Stimulated activated CD4-positive, alpha-beta T cell treated with anti-CD3 and anti-CD28 coated beads, Interleukin-2, amount 100 ng/mL, for 24 hours (primary cell): ENCODE measurements at places on chromosomes 12 and 14.

- DNase-seq, result no peak
Measured at GRCh38 chr12:29702972-29703371, 80.8 kb downstream of the TMTC1 start.

GRCh38 chr14:35339761-35340406 is 47.7 kb downstream of the PSMA6 start:
- DNase-seq, result no peak

DNA sequence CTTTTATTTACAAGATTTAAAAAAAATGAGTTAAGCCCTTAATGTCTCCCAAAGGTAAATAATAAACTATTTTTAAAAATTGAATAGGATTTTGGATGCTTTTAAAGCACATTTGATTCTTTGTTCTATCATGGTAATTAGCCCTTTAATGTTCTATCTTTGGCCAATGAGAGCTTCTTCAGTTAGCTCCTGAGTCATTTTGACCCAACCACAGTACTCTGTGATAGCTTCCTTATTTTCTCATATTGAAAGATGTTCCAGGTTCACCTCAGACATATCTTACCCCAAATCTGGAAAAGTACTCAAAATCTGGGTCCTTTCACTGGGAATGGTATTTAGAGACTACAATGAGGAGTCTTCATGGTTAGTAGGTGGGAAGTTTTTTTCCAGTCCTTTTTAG is 98.0 kb downstream of the MYRFL start:
- no peak for DNase-seq

GRCh38 chr14:23114669-23115038 is 4.4 kb downstream of the CEBPE start:
- no peak for DNase-seq

- DNase-seq, result no peak
Measured at GRCh38 chr12:95258151-95258550, 40.5 kb downstream of the VEZT start.

DNA sequence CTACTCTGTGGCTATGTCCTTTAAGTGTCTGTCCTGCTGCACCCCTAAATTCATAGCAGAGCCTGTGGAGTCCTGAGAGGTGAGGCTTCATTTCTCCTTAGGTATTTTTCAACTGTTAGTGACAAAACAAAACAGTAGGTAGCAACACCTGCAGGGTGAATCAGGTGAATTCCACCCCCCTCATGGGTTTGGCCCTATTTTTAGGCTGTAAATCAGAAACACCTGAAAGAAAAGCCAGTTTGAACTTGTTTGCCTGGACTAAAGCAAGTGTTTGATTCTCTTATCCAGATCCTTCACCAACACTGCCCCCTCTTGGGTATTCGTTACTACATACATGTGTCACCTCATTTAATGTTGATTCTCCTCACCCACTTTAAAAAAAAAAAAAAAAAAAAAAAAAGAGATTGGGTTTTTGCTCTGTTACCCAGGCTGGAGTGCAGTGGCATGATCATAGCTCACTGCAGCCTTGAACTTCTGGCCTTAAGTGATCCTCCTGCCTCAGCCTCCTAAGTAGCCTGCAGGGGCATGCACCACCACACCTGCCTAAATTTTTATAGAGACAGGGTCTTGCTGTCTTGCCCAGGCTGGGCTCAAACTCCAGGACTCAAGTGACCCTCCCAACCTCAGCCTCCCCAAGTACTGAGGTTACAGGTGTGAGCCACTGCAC is 10.3 kb downstream of the TBPL2 start:
- DNase-seq, result no peak

- no peak for DNase-seq
Measured at GRCh38 chr14:75343911-75344310, 65.3 kb downstream of the FOS start.

DNA sequence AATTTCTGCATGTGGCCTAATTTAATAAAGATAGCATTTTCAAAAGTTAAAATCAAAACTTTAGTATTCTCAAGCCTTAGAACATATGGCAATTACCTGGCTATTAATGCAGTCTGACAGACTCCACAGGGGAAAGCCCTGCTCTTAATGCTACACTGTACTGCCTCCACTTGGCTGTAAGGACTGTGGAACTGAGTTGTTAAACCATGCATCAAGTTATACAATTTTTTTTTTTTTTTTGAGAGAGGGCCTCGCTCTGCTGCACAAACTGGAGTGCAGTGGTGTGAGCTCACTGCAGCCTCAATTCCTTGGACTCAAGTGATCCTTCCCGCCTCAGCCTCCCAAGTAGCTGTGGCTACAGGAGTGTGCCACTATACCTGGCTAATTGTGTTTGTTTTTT is 19.0 kb upstream of the NDUFA12 start:
- no peak for DNase-seq

DNA sequence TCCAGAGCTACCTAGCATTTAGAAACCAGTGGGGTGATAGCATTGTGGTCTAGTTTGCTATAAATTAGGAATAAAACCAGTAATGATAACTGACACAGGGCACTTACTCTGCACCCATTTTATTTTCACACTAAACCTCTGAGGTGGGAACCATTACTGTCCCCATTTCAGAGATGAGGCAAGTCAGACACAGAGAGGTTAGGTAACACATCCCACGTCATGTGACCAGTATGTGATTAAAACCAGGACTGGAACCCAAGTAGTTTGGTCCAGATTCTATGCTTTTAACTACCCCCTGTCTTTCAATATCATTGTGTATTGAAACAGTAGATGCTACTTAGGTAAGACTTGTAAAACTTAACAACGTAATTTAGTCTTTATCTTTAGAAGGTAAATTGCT is 110.2 kb downstream of the PLXNC1 start:
- DNase-seq, result no peak

GRCh38 chr14:88478931-88479330 is 75.9 kb downstream of the PTPN21 start:
- no peak for DNase-seq

- DNase-seq, result no peak
Measured at GRCh38 chr14:89061696-89062095, 237.2 kb downstream of the TTC8 start.

DNA sequence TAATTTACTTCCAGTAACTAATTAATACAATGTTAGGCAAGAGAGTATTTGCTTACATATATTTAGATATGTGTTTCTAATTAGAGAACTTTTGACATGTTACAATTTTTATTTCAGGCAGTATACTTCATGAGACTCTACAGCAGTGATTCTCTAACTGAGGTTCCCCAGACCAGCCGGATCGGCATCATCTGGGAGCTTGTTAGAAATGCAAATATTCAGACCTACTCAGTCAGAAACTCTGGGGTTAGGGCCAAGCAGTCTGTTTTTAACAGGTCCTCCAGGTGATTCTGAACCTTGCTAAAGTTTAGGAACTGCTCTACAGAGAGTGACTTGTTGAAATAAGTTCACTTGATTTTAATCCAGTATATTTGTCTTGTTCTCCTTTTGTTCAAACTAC is 46.5 kb downstream of the ARID2 start:
- DNase-seq, result no peak

DNA sequence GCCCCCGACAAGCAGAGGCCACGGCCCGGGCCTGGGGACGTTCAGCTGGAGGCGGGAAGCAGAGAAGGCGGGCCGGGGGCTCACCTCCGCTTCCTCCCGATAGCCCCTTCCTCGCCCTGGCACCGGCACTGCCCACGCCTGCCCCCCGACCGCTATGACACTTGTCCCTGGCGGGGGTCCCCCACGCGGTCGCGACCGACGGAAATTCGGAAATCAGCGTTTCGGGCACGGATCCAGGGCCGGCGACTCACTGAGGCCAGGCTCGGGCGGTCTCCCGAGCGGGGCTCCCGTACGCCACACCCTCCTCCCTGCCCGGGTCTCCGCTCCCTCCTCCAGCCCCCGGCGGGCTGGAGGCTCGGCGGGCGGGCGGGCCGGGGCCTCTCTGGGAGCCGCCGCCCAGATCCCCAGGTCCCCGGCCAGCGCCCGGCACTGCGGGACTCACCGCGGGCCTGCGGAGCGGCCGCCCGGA is 581 bp downstream of the PITPNM2 start:
- peak; percentile 32 for DNase-seq

DNA sequence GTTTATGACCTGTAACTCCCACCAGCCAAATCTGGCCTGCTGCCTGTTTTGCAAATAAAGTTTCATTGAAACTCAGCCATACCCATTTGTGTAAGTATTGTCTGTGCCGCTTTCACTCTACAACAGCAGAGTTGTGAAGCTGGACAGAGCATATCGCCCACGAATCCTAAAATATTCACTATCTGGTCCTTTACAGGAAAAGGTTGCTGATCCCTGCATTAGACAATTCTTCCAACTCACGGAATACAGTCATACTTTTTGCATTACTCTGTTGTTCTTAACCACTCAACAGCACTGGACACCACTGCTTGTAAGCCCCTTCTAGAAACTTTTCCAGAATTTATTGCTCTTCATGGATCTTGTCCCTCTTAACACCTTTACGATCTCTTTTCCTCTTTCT is 435.4 kb downstream of the EGLN3 start:
- DNase-seq, result no peak

GRCh38 chr12:79549531-79550271 is 141.1 kb downstream of the PAWR start:
- no peak for DNase-seq

- DNase-seq, result no peak
Measured at GRCh38 chr12:62135553-62136200, 124.5 kb upstream of the USP15 start.

GRCh38 chr14:96627386-96627785 is 125.2 kb downstream of the PAPOLA start:
- DNase-seq, result no peak

DNA sequence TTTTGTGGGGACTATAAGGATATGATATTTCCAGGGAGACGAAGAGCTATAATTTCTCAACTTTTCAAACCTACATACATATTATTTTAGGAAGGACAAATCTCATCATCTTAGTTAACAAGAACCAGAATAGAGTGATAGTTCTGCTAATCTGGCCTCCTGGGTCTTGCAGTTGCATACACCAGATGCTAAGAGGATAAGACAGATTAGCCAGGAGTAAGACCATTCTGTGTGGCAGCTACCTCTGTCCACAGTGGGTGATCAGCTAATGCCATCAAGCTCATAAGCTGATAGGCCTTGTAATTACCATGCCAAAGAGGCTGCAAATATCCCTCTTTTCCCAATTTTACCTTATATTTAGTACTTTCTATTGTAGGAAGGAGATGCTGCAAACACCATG is 776.8 kb downstream of the NRXN3 start:
- DNase-seq, result no peak

- DNase-seq, result no peak
Measured at GRCh38 chr14:104633276-104634137, 28.9 kb upstream of the TMEM179 start.

- no peak for DNase-seq
Measured at GRCh38 chr12:90274407-90274806, 565.8 kb upstream of the ATP2B1 start.

GRCh38 chr12:55679691-55680090 is 28.0 kb downstream of the ITGA7 start:
- DNase-seq, result no peak

DNA sequence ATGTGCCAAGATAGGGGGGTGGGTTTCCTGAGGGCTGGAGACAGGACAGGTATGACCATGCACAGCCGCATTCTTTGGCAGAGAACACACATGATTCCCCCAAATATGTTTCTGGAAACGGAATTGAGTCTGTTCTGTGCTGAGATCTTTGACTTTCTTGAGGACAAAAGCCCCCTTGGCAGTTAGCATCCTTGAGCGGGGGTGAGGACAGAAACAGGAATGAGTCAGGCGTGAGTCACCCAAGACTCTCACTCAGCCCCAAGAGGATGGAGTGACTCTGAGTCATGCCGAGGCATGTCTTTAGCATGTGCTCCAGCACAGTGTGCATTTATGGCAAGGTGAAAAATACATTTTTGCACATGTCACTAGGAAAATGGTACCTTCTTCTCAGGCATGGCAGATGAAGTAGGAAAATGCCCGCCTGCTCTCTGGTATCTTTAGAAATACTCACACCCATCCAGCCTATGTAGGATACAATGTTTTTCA is 52.1 kb downstream of the DAD1 start:
- DNase-seq, result peak; percentile 87

DNA sequence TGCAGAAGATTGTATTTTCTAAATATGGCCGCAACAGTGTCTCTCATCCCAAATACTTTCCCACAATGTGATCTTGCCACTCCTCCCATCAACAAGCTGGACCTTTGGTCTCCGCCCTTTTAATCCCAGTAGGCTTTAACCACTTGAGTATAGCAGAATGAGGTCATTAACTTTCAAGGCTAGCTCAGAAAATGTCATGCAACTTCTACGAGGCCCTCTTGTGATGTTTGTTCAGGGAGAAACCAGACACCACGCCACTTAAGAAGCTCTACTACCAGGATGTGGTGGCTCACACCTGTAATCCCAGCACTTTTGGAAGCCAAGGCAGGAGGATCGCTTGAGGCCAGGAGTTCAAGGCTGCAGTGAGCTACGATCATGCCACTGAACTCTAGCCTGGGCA is 20.1 kb upstream of the OR6J1 start:
- DNase-seq, result no peak

GRCh38 chr12:99493197-99493596 is 154.4 kb upstream of the GARIN6 start:
- DNase-seq, result no peak

DNA sequence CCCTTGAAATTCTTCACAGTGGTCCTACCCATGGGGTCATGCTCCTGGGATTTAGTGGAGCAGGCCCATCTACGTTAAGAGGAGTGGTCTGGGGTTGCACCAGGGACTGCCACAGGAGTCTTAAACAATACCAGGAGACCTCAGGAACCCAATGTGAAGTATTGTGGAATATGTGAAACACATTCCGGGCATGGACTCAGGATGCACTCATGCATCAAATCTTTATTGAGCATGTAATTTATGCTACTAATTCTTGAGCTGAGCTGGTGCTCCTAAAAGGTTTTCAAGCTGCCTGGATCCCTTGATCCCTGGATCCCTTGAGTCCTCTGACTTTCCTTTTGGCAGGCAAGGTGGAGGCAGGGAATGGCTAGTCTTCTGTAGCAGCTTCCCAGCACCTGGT is 8.8 kb downstream of the SERPINA10 start:
- DNase-seq, result no peak

DNA sequence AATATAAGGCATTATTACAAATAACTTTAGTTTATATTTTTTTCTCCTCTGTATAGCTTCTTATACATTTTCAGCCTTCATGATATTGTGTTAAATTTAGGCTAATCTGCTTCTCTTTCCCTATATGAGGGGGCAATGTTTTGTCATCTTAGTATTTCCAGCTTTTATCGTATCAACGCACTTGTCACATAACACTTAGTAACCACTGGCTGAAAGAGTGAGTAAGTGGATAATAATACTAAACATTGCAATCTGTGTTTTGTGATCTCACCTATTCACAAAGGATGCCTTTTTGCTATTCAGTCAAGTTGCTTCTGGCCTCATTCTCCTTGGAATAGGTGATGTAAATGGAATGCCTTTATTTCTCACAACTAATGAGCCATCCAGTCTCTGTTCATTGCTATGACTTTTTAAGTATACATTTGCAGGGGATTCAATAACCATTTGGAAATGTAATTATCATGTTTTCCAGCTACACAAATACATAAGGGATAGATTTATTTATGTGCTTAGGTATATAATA is 260.9 kb downstream of the BMP4 start:
- DNase-seq, result no peak

GRCh38 chr12:118541934-118542333 is 165.6 kb downstream of the SUDS3 start:
- DNase-seq, result no peak

- DNase-seq, result no peak
Measured at GRCh38 chr14:70995671-70996070, 88.4 kb downstream of the PCNX1 start.

- no peak for DNase-seq
Measured at GRCh38 chr12:65490250-65490649, 211.8 kb downstream of the MSRB3 start.
